Choroid plexus epithelial cell (primary cell): ENCODE measurements at places on chromosomes 7 and 10.

GRCh38 chr10:22459496-22459895, 114.2 kb downstream of the SPAG6 start:
- DNase-seq, result no peak

- DNase-seq, result peak; percentile 40
Observed at GRCh38 chr10:77383861-77384553, 253.6 kb downstream of the KCNMA1 start.

- no peak for DNase-seq
Observed at GRCh38 chr10:1289591-1289990, 233.4 kb downstream of the WDR37 start.

- DNase-seq, result peak; percentile 10
Observed at GRCh38 chr7:111678986-111679385, 116.7 kb upstream of the IMMP2L start.

DNA sequence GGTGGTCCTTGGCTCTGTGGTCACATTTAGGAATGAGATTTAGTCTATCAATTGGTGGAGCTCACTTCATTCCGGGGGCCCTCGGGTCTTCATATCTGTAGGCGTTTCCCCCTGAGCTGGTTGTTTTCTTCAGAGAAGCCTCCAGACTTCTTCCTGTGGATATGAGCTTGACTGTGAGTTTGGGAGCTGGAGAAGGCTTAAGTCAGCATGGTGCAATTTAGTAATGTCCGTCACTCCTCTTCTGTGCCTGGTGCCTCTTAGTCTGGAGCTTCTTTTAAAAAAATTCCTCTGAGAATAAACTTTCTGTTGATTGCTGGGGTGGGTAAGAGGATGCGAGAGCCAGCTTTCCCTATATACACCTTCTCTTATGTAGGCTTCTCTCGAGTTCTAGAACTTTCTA, 40.2 kb downstream of the HECW1 start:
- no peak for DNase-seq

DNA sequence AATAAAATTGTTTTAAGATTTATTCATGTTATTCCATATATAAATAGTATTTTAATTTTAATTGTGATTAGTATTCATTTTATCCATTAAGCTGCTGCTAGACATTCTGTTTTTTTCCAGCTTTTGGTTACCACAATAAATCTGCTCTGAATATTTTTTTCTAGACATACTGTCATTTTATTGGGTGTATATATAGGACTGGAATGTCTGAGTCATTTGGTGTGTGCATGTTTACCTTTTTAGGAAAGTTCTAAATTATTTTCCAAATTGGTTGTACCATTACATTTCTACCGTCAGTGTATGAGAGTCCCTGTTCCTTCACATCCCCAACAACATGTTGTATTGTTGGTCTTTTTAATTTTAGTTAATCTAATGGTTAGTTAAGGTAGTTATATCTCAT, 1138.1 kb downstream of the REEP3 start:
- DNase-seq, result no peak

DNA sequence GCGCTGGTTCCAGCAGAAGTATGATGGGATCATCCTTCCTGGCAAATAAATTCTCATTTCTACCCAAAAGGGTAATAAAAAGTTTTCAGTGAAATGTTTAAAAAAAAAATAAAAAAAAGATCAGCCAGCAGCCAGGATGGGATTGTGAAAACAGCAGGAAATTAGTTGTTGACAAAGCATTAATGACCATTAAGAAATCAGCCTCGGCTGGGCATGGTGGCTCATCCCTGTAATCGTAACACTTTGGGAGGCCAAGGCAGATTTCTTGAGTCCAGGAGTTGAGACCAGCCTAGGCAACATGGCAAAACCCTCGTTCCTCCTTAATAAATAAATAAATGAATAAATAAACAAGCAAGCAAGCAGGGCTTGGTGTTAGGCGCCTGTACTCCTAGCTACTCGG, 82.6 kb downstream of the PTEN start:
- DNase-seq, result no peak

GRCh38 chr7:19114551-19114855, 2.9 kb downstream of the TWIST1 start:
- DNase-seq, result peak; percentile 60

GRCh38 chr7:101705331-101705730, 76.2 kb upstream of the MYL10 start:
- DNase-seq, result no peak

DNA sequence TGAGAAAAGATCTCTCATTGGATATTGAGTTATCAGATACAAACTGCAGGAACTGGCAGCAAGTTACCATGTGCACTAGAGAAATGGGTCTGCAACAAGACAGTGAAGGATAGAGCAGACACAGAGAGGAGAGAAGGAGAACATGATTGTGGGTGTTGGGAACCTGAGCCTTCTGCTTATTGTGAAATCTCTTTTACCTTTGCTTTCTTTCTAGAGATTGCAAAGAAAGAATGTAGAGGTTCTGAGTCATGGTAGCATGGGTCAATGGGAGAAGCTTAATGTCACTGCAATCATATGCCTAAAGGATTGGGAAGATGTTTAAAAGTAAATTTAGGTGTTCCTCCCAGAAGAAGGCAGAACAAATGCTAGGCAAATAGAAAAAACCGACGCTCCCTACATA, 821.4 kb downstream of the CCSER2 start:
- DNase-seq, result no peak

- DNase-seq, result no peak
Observed at GRCh38 chr7:29484280-29484679, 79.4 kb upstream of the PRR15 start.

DNA sequence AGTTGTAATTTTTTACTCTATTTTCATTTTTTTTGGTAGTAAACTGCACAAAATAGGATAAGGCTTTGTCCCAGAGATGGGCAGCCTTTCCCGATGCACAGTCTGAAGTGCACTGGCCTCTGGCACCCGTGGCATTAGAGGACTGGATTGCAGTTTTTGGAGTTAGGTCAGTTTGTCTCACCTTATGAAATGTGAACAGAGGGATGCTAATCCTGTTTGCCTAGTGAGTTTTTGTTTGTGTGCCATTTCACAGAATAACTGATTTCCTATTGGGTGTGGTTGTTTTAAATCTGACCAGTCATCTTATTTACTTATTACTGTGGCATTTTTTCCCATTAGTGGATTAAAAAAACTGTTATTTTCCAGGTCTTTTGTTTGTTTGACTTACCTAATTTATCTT, 109.5 kb upstream of the GATA3 start:
- DNase-seq, result no peak

GRCh38 chr7:55160539-55160938, 141.7 kb downstream of the EGFR start:
- peak; percentile 95 for DNase-seq

- peak; percentile 79 for DNase-seq
Observed at GRCh38 chr10:30553626-30554439, 75.7 kb downstream of the LYZL2 start.

DNA sequence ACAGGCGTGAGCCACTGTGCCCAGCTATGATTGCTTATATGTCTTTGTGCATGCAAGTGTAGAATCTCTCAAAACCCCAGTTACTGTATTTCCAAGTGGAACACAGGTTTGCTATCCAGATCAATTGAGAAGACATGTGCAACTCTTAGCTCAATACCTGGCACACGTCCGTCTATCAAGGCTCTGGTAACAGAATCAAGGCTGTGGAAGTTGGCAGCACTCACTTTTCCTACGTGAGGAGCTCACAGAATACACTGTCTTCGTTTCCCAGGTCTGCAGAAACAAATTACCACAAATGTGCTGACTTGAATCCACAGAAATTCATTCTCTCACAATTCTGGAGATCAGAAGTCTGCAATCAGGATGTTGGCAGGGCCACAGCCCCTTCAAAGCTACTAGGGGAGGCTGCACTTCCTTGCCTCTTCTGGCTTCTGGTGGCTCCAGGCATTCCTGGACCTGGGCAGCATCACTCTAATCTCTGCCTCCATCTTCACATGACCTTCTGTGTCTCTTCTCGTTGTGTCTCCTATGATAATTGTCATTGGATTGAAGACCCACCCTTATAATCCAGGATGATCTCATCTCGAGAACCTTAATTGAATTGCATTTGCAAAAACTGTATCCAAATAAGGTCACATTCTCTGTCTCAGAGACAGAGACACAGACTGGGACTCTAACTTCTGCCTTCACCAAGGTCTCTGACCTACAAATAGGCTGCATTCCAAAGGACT, 84.8 kb upstream of the C7orf33 start:
- DNase-seq, result no peak

GRCh38 chr7:51075681-51076580, 240.7 kb downstream of the COBL start:
- DNase-seq, result no peak

- no peak for DNase-seq
Observed at GRCh38 chr10:101076630-101077029, 14.8 kb downstream of the KAZALD1 start.

DNA sequence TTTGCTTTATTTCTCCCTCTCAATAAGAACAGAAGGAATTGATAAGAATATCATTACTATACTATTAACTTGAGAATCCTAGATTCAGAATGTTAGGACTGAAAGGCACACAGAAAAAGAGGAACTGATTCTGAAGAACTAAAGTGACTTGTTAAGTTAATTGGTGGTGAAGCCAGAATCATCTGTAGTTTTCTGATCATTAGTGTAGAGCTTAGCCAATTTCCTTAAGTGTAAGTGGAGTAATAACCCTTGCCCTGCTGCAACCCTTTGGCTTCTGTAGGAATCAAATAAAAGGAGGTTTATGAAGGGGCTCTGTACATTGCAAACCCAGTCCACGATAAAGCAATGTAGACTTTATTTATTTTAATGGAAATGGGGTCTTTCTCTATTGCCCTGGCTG, 1186.0 kb downstream of the SORCS3 start:
- DNase-seq, result no peak

- no peak for DNase-seq
Observed at GRCh38 chr10:133133471-133134231, 26.4 kb upstream of the KNDC1 start.

DNA sequence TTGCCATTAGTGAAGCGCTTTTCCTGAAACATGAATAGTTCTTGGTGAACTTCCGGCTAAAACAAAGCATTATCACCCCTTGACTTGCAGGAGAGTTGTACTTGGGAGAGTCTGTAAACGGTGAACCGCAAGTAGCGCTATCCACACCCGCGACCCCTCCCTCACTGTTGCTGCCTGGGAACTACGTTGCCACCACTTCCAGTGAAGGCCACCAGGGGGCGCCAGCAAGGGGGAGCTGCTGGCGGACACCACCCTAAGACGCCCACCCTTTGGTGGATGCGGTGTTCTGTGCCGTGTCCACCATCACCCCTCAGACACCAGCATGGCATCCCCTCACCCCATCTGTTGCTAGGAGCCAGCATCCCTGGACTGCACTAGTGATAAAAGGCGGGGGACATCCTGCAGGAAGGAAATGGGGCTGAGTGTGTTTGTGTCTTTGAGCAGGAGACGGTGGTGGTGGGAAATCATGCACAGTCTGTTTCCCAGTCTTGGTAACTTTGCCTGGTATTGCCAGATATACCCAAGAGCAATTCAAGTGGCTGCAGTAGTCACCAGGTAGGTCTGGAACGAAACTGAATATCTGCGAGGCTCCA, 298.2 kb downstream of the FRMD4A start:
- peak; percentile 16 for DNase-seq

DNA sequence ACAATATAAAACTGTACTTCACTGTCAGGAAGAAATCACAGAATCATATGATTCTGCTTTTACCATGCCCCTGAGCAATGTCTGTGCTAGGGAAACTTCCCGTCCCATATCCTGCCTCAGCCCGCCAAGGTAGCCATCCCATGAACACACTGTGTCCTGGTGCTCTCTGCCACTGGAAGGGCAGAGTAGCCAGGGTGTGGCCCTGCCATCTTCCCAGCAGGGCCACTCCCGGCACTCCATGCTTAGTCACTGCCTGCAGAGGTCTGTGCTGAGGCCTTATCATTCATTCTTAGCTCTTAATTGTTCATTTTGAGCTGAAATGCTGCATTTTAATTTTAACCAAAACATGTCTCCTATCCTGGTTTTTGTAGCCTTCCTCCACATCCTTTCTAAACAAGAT, 31.8 kb downstream of the AP3M1 start:
- no peak for DNase-seq

GRCh38 chr7:149495785-149496641, 1.6 kb downstream of the ZNF746 start:
- peak; percentile 89 for DNase-seq
